Esophagus squamous epithelium (tissue), 5 donors: ENCODE measurements at places on chromosomes 5 and 9. TPM values are rescaled to one million over a fixed set of nuclear protein-coding genes. Genes with fewer than 3 reads are reported as not detected.

- DNase-seq, result no peak
- H3K36me3 ChIP-seq, result no peaks in the 10 kb centered on the region
- H3K27me3 ChIP-seq, result no peaks in the 10 kb centered on the region
- H3K27ac ChIP-seq, result no peak overlapping the region
- no peaks in the 10 kb centered on the region for H3K4me1 ChIP-seq
These were observed 43.9 kb downstream of the PNPLA7 start for GRCh38 chr9:137506274-137506673.

- no peak overlapping the region for H3K27ac ChIP-seq
- no peak overlapping the region for H3K4me3 ChIP-seq
- H3K4me1 ChIP-seq, result no peaks in the 10 kb centered on the region
- H3K27me3 ChIP-seq, result no peaks in the 10 kb centered on the region
- no peaks in the 10 kb centered on the region for H3K36me3 ChIP-seq
These were observed 198.5 kb downstream of the SPOCK1 start for GRCh38 chr5:137300411-137301240.

GRCh38 chr5:36531401-36531800 is 75.0 kb upstream of the SLC1A3 start:
- no peaks in the 10 kb centered on the region for H3K27me3 ChIP-seq
- no peak overlapping the region for H3K4me3 ChIP-seq
- no peaks in the 10 kb centered on the region for H3K4me1 ChIP-seq
- H3K27ac ChIP-seq, result no peak overlapping the region
- no peak for DNase-seq

The BNC2 gene
- 41.8 TPM for total RNA-seq

The PCDHGB3 gene
- total RNA-seq, result 2.5 TPM

The MYMK gene
- not detected for total RNA-seq

The CACNA1B gene
- not detected for total RNA-seq

GRCh38 chr9:126506361-126507317 is 107.1 kb upstream of the LMX1B start:
- DNase-seq, result no peak
- H3K4me3 ChIP-seq, result no peak overlapping the region
- no peaks in the 10 kb centered on the region for H3K27me3 ChIP-seq
- no peak overlapping the region for H3K27ac ChIP-seq

DNA sequence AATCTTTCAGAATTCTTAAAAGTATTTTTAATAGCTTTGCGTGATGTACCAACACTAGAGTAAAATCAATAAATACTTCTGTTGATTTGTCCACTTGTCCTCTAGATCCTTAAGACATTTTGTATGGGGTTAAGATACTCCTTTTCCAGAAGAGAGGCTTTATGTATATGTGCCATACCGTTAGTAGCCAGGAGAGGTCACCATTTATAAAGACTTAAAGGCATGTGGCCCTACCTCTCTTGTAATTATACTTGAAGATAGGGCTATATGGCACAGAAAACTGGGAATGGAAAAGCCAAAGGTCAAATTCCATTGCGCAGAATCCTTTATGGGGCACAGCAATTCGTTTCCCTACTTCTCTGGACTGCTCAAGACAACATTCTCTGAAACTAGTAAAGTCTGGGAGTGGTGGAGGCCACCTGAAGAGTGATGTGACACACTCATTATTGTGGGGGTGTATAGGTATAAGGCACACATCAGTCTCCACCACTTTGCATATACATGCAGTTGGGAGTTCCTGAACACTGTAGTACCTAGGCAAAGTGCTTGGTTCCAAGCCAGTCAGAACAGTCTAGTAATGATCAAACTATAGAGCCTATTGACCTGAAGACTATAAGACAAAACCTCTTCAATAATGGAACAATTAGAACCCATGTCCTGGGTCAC is 140.1 kb upstream of the FBXL17 start:
- DNase-seq, result no peak
- no peak overlapping the region for H3K27ac ChIP-seq
- H3K4me3 ChIP-seq, result no peak overlapping the region
- H3K27me3 ChIP-seq, result no peaks in the 10 kb centered on the region
